ENCODE measurements at places on chromosomes 7 and 10.

DNA sequence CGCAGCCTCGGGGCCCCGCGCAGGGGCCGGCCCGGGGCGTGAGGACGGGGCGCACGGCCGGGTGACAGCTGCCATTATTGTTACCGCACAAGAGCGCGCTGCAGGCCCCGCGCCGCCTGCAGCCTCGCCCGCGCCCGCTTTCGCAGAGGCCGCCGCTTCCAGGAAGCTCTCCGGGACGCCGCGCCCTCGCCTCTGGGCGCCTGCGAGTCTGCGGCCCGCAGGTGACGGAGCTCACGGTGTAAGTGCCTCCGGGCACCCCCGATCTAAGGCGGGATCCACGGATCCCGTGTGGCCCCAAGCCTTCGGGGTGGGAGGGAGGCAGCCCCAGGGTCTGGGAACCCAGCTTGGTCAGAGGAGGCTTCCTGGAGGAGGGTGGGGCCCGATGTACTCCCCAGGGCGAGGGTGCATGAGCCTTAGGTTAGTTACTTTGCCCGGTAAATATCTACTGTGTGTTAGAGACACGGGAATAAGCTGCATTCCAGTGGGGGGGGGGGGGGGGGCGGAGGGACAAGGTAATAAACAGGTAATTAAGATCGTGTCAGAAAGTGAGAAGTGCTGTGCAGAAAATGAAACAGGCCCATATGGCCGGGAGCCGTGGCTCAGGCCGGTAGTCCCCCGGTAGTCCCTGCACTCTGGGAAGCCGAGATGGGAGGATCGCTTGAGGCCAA lies 638 bp downstream of the IQCE start:
- no peak for DNase-seq

GRCh38 chr7:142803901-142804300 lies 33.1 kb downstream of the PRSS2 start:
- DNase-seq, result no peak

DNA sequence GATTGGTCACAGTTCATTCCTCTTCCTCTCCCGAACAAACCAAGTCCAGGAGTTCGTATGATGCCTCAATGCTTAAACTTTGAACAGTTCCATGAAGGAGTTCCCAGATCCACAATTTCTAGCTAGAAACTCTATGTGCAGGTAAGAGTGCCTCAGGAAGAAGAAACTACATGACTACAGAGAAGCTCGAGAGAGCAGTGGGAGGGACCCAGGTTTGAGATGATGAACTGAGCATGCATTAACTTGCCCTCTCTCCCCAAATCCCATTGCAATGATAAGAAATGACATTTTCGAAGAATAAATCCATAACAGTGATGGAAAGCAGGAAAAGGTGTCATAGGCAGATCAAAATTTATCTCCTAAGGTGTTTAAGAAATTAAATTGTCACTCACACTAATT lies 140.6 kb upstream of the JCAD start:
- DNase-seq, result no peak

DNA sequence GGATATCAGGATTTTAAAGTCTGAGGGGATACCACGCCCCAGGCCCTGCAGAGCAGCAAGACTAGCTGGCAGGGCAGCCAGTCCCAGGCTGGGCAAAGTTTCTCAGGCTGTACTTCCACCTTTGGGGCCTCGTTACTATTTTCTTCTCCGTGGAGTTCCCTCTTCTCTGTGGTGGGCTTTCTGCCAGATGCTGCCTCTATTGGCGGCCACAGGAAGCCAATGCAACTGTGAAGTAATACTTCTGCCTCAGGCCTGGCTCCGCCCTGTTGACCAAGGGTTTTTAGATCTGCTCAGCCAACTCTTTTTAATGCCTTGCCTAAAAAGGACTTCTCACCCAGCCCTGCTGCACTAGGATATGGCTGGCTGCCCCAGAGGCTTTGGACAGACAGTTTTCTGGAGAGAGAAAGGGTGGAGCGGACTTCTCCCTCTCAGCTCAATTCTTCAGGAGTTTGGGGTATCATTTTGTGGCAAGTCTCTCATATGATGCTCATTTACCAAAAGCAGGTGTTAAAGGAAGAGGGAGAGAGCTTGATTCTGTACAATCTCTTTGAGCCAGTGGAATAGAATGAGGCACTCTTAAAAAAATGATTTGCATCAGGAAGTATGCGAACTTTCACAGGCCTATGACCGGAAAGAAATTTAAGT lies 67.4 kb downstream of the HHEX start:
- peak; percentile 58 for DNase-seq

GRCh38 chr7:36635091-36635490 lies 89.2 kb downstream of the AOAH start:
- DNase-seq, result no peak

DNA sequence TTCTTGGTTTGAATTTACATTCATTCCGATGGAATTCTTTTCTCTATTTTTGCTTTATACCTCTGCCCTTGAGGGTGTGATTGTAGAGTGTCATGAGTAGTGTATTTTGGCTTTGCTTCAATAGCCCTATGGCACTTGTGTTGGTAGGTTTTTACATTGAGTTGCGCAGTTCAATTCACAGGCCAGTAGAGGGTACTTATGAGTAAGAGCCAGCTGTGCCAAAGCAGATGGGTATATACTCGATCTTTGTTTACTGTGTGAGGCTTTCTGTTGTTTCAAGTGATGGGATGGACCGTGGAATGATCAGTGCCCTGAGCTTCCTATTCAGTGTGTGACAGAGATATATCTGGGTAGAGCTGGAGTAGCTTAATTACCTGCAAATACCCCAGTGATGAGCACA lies 4.3 kb upstream of the AKR1C3 start:
- DNase-seq, result no peak

GRCh38 chr10:96695366-96695765 lies 24.9 kb downstream of the PIK3AP1 start:
- no peak for DNase-seq

GRCh38 chr7:112080978-112081377 lies 125.2 kb downstream of the DOCK4 start:
- no peak for DNase-seq

DNA sequence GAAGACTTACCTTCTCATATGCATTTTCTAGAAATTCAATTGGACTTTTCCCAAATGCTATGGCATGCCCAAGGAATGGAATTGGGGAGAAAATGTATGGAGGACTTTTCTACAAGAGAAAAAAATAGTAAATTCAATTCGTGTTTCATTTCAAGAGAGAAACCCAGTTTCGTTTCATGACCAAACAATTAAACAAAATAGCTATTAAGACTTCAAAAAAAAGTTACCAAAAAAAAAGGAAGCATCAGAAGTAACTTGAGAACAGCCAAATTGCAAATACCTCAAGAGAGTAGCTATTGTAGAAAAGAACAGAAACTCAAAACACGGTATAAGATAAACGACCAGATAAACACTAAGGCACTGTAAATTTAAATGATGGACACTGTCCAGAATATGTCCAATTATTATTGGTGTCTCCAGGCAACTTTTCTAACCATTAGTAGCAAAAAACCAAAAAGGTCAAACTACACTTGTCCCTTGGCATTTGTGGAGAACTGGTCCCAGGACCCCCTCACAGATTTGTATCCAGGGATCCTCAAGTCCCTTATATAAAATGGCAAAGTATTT lies 2.4 kb downstream of the CYP51A1 start:
- DNase-seq, result no peak

DNA sequence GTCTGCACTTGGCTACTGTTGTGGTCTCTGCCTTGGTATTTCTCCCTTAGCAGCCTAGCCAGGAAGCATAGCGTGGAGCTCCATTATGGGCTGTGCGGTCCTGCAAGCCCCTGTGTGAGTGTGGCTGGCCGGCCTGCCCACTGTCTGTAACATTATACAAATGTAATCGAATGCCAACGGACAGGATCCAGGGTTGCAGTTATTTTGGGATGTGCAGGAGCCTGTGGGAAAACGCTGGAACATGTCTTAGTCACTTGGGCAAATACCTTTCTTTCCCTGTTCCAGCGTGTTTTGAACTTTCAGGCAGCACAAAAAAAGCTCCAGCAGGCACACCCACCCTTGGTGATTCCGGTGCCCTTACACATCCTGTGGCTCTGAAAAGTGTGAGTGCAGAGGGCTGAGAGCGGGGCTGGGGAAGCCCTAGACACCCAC lies 29.5 kb downstream of the BAG3 start:
- DNase-seq, result no peak

- no peak for DNase-seq
Measured at GRCh38 chr7:151393031-151393977, 16.5 kb downstream of the WDR86 start.

DNA sequence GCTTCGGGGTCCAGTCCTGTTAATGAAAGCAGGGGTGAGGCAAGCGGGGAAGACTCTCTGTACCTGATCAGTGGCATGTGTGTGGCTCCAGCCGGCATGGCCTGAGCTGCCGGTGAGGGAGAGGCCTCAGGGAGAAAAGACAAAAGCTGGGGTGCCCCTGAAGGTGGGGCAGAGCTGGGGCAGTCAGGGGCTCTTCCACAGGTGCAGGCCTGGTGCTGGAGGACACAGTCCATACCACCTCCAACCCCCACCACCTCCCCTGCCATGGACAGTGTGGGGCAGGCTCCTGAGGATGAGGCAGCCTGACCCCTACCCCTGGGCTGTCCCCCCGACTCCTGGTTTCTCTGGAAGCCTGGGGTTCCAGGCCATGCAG lies 129.5 kb downstream of the LHPP start:
- DNase-seq, result no peak

DNA sequence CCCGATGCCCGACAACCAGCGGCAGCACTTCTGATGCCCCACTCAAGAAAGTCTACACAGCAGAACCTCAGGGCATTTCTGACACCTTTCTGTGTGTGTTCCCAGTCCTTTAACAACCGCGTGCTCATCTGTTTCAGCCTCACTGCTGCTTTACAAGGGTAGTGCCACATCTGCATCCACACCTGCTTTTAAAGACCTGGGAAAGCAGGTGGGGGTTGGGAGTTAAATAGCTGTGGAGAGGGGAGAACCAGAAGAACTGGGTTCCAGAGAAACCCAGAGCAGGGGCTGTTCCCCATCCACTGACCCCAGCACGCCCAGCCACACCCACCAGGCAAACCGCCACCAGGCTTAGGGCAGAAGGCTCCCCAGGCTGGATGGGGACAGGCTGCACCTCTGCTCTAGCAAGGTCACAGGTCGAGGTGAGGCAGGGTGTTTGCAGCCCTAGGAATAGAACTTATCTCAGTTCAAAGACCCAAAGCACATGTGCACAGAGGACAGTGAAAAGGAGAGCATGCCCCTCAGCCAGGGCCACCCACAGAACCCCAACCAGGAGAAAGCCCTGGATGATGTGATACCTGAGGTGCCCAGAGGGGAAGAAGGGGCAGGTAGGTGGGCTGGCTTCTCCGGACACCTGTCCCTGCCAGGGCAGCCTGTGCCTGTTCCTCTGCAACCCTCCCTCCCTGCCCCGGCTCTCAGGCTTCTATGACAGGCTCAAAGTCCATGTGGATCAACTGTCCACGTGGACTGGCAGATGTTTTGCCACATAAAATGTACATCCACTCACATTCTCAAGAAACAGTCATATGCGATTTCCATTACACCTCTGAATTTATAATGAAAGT lies 51.3 kb downstream of the COBL start:
- DNase-seq, result no peak

GRCh38 chr10:13016426-13016825 lies 14.9 kb upstream of the CCDC3 start:
- DNase-seq, result no peak

DNA sequence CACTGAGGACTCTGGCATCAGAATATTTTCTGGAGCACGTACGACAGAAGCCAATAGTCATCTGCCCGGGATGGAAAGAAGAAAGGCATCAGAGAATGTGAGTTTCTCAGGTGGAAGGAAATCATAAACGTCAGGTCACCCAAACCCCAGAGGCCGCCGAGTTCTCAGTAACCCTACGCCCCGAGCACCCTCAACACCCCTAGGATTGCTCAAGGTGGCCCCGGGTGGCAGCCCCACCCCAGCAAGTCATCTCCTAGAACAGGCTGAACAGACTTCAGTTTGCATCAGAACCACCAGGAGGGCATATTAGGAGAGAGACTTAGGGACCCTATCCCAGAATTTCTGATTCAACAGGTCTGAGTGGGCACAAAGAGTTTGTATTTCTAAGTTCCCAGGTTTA lies 117.6 kb downstream of the TNS3 start:
- DNase-seq, result no peak

DNA sequence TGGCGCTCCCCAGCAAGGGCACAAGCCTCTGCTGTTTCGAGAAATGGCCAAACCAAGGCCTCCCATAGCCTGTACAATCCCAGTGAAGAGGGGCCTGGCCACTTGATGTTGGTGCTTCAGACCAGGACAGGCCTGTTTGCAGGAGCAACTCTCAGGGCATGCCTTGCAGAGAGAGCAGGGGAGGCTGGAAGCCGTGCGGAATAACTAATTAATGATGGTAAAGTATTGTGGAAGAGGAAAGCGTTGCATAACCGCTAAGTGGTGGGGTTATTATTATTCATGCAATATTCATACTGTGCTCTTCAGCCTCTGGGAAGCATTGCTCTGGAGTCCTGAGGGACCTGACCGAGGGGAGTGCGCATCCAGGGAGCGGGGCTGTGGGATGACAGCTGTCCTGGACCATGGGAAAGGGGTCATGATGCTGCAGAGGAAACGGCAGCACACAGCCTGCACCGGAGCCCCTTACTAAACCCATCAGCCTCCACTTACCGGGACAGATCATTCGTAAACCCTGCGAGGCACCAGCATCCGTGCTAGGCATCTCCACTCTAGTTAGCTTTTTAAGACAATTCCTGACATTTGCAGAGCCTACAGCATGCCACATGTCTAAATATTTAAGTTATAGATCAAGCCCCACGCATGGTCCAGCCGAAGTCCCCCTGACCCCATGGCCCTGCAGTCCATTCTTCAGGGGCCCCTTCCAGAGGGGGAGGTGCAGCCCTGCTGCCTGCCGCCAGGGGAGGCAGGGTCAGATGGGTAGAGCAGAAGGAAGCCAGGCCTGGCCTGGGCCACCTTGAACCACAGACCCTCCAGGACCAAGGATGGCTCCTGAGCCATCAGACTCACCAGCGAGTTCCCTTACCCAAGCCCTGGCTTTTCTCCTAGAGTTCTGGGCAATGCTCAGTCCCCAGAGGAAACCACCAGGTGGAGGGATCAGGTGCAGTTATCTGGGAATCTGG lies 11.6 kb downstream of the TMEM273 start:
- no peak for DNase-seq

DNA sequence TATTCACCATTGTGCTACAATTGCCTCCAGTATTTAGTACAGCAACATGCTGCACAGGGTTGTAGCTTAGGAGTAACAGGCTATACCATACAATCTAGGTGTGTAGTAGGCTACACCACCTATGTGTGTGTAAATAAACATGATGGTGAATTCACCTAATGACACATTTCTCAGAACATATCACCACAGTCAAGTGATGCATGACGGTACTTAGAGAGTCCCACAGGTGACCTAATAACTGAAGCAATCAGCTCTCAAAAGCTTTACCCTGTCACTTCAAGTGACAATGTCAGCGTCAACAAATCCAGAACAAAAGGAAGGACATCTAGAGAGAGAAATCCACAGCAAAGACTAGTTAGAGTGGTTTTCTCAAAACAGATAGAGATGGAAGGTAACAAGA lies 38.8 kb downstream of the CCNJ start:
- no peak for DNase-seq

- no peak for DNase-seq
Measured at GRCh38 chr10:35696392-35697287, 54.5 kb upstream of the FZD8 start.

GRCh38 chr7:71777278-71777677 lies 634.9 kb downstream of the CALN1 start:
- DNase-seq, result no peak

GRCh38 chr7:152231089-152231488 lies 204.7 kb downstream of the KMT2C start:
- DNase-seq, result no peak

- DNase-seq, result no peak
Measured at GRCh38 chr10:2682491-2682890, 384.9 kb upstream of the PFKP start.
